HFFc6 (cell line): ENCODE measurements at places on chromosomes 5 and 9.

DNA sequence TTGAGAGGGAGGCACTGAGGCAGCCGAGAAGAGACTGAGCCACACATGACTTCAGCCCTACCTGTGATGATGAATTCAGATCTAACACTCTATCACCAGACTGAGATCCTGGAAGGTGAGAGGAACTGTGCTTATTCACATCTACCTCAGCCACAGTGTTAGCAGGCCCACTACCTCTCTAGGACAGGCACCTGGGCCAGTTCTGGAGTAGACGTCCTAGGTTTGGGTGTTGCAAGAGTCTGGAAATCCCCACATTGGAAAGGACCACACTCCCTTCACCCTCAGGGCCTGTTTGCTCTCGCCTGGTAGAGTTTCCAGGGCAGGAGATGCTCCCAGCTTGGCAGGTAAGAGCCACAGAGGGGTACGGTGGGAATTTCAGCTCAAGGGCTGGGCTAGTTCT lies 113.8 kb upstream of the CCL21 start:
- no peak for DNase-seq

GRCh38 chr5:168377525-168377924 lies 86.1 kb downstream of the WWC1 start:
- no peak for DNase-seq

- DNase-seq = no peak
Measured at GRCh38 chr5:115384587-115385375, 88.3 kb upstream of the CCDC112 start.

DNA sequence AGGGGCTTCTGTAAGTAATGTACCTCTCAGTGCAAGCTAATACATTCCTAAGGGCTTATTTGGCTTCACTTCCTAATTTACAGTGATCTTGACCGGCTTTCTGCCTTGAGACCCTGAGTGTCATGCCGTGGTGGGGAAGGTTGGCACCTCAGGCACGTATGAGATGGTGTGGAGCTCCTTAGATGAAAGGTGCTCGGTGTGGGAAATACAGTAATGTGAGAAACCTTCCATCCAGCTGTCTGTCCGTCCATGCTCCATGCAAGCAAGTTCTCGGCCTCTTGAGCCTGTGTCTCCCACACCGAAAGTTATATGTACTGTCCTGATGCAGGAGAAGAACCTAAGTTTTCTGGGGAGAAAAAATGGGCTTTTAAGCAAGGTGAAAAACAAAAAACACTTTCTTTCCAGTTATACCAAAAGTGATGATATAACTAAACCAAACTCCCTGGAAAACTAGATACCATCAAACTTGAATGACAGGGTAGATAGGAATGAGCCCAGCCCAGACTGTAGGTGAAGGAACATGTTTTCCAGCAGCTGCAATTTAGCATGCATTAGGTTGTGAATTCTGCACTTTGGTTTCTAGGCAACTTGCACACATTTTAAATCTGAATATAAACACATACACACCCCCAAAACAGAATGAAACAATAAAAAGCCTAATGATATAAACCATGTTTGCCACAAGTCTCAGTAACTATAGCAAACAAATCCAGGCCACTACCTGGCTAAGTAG lies 279.6 kb downstream of the FANCC start:
- DNase-seq = peak; percentile 64

DNA sequence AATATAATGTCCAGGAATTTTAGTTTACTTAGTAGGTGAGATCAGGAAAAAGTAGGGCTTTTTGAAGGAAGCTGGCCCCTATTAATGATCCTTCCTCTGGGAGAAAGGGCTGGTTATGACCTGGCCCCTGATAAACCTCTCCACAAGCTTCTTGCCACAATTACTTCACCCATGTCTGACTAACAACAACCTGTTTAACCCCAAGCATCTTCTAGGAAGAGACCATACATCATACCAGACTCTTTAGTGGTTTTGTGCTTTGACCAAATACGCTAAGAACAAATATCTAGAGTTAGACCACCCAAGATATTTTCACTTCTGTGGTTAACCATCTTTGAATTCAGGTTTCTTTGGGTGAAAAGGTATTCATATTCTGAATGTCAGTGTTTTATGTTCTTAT lies 174.0 kb upstream of the SLC27A6 start:
- DNase-seq = no peak
